ENCODE measurements at places on chromosomes 4 and X. TPM values are rescaled to one million over a fixed set of nuclear protein-coding genes. Genes with fewer than 3 reads are reported as not detected.
A peak's percentile ranks its signal among the peaks of the same experiment; 100 is the strongest.

DNA sequence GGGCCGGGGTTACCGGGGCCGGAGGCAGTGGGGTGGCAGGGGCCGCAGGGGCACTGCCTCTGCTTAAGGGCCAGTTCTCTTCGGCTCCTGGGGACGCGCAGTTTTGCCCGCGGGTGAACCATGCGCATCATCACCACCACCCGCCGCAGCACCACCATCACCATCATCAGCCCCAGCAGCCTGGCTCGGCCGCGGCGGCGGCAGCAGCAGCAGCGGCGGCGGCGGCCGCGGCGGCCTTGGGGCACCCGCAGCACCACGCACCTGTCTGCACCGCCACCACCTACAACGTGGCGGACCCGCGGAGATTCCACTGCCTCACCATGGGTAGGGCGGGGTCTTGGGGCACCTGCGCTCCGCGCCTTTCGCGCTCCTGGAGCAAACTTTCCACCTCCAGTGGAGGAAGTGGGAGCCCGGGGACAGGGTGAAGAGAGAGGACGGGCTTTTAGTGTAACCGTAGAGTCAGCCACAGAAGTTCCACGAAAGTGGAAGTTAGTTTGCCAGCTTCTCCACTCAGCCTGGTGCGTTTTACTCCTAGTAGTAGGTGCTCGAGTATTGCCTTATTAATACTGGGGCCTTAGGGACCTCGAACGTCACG, 729 bp downstream of the GSX2 start:
- peak; percentile 64 for DNase-seq

DNA sequence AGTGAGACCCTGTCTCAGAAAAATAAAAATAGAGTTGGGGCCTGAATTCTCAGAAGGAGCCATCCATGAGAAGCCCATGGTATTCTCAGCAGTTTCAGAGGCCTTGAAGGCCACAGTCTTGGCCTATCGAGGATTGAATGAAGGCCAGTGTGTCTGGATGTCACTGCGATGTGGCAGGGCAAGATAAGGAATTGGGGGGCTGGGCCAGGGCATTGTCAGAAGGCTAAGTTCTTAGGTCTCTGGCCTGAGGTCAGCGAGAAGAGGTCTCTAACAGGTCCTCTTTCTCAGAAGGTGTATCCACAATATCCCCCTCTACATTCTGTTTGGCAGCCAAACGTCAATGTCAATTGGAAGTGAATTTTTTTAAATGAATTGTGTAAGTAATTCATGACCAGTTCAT, 5.7 kb downstream of the ZNF275 start:
- no peak for DNase-seq

EFHC2 gene
- 0.27 TPM for polyA plus RNA-seq

- peak; percentile 67 for DNase-seq
Observed at GRCh38 chr4:72568959-72569718, at the start of gene ADAMTS3. TSS of gene ADAMTS3 (minus strand) at chr4:72569221. CDS start at chr4:72568762, 459 bp downstream.

RBM3 gene
- polyA plus RNA-seq: 150 TPM

PRKG2 gene
- polyA plus RNA-seq: 4.7 TPM

PABPC1L2A gene
- polyA plus RNA-seq: not detected

CRMP1 gene
- polyA plus RNA-seq: 1.6 TPM

SPANXA1 gene
- polyA plus RNA-seq: not detected

GRCh38 chr4:105059337-105059736, 87.3 kb upstream of the TET2 start:
- DNase-seq: no peak

Measured in GM23248 (cell line).